ENCODE measurements at places on chromosomes 1 and 21.
A peak's percentile ranks its signal among the peaks of the same experiment; 100 is the strongest.

DNA sequence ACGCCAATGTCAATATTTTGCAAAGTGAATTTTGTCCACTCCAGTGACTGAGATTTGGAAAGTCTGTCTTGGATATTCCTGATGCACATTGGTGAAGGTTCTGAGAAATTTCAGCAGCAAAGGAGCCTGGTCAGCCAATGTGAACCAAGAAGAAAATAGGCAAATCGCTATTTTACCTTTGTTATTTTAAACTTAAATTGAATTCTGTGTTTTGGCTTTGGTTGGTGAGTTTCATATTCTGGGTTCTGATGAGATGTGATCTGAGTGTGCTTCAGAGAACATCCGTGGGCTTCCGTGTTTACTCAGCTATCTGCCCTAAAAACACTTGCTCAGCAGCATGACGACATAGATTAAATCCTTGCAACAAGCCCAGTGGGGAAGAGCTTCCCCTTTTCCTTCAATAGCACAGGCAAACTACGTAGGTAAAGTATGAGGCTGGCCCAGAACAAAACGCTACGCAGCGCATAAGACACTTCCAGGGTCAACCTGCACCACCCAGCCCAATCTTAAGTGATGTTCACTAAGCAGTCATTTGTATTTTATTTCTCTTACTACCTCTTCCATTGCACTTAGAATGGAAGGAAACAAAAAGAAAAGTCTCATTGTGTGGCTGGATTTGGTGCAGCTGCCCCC, 176.4 kb upstream of the KAZN start:
- DNase-seq = no peak

DNA sequence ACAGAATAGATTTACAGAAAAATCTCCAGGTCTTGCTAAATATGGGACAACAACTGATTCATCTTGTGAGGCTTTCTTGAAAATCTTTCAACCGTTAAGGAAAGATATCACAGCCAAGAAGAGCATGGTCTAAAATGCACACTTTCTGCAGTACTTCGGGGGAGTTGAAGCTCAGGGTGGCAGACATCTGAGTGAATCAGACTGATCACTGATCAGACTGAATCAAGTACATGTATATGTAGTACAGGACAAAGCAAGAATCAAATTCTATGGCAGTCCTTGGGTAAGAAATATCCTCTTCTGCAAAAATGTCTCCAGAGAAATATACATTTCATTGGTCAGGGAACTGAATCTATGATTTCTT, 212.4 kb upstream of the SPAG17 start:
- DNase-seq = no peak

DNA sequence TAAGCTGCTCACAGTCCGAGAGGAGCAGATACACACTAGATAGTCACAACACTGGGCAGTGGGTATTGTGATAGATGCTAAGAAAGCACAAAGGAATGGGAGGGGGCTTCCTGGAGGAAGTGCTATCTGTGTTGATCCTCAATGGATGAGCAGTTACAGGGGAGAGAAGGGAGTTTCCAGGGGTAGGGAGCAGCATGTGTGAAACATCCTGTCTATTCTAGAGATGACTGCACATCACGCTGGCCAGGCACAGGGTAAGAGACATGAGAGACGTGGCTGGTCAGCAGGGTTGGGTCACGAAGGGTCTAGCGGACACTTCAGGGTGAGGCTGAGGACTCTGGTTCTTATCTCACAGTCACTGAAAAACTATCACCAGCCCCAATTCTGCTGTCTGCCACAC, 235.2 kb downstream of the TRABD2B start:
- no peak for DNase-seq

DNA sequence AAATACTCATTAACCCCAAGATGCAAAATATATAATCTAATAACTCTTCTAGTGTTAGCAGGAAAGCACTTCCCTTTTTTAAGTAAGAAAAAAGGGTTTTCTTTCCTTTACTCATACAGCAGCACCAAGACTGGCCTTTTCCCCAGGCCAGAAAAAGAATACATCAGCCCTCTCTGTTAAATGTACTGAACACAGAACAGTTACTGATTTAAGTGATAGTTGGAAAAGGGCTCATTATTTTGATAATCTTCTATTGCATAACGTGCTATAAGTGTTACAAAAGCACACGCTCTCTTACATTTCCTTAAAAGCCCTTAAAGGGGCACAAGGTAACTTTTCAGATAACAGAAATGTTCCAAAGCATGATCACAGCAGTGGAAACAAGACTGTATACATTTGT, 142.9 kb downstream of the TIAM1 start:
- DNase-seq = no peak

- DNase-seq = peak; percentile 15
Observed at GRCh38 chr1:184482136-184482535, 95.3 kb downstream of the C1orf21 start.

DNA sequence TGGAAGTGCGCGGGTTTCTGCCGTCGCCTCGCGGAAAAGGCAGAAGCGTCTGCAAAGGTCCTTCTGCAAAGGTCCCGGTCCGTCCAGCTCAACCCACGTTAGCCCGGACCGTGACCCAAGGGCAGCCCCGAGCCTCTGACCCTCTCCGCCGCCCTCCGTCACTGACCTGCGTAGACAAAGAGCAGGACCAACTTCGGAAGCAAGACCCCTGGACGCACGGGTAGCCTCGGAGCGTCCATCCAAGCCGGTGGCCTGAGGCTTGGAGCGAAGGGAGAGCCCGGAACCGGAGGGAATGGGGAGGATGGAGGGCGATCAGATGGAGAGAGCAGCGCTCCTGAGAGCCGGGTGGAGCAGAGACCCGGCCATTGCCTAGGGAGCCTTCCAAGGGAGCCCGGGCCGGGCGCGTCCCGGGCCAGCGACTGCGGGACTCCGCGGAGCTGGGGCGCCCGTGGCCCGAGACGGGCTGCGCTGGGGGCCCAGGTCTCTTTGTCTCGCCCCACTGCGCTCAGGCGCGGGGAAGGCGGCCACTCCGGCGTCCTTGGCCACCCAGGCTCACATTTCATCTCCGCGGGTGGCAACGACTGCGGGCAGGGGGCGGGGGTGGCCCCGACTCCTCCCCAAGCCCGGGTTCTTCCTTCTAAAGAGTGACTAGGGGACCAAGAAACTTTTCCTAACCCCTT, at the start of gene CYYR1:
Gene CYYR1 (minus strand): TSS at position 585 of the 680 bp plus-strand sequence. CDS start 346 bp downstream, at position 239.
- DNase-seq = no peak

GRCh38 chr1:100267284-100267683, 1.3 kb downstream of the RTCA start:
- no peak for DNase-seq

- DNase-seq = no peak
Observed at GRCh38 chr1:227330279-227331076, 12.2 kb upstream of the CDC42BPA start.

GRCh38 chr1:206479183-206480125, 9.2 kb downstream of the IKBKE start:
- DNase-seq = peak; percentile 57

DNA sequence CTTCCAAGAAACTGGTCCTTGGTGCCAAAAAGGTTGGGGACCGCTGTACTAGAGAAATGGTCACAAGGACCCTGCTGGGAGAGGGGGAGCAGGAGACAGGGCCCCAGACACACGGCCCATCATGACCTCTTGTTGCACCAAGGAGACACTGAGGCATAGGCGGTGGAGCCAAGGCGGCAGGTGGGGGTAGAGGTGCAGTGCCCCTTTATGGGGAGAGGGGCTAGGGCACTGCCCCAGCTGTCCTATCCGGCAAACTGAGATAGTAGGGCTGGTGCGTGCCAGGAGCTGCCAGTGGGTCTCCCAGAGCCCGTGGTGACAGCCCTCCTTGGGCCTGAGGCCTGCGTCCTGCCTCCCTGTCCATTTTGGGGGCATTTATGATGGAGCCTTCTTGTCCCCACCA, 20.3 kb downstream of the TNNT2 start:
- no peak for DNase-seq

DNA sequence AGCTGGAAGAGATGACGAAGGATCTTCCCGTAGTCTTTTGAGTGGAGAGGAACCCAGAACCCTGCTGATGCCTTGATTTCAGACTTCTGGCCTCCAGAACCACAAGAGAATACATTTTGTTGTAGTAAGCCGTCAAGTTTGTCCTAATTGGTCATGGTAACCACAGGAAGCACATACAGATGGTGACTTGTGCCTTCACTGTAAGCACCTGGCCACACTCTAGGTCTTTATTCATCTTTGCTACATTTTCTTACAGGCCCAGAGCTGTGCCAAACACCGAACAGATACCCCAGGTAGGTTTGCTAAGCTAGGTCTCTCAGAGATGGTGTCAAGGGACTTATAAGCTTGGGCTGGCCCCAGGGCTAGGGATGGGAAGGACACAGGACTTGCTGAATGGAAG, 4.8 kb downstream of the DHRS3 start:
- no peak for DNase-seq

DNA sequence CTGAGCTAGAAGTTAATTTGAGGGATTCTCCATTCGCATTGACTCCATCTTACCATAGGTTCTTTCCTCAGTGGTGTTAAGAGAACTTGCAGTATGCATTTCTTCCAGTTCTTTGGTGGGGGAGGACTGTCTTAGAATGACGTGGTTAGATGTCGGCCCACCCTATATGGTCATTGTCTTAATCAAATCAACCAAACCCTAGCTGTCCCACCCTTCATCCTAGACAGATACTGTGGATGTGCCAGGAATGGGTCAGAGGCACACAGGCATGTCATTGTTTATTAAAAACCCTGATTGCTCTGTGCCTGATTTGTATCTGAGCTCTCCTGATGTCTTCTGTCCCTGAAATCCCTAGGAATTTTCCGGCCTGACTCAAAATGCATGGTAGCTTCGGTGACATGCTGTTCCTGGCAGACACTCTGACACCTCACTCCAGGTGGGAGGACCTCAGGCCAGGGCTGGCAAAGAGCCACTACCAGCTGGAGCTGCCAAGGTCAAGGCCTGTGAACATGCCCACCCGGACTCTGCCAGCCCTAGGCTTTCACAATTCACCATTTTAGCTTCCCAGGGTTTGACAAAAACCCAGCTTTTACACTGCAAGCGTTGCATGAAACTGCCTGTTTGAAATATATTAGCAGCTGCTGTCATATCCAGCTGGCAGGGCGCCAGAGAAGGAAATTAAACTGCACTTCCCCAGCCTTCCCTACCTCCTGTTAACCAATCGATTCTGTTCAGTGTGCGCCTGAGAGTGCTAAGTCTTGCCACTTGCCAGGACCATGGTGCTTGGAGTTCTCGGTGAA, 134.0 kb downstream of the FAM78B start:
- no peak for DNase-seq

DNA sequence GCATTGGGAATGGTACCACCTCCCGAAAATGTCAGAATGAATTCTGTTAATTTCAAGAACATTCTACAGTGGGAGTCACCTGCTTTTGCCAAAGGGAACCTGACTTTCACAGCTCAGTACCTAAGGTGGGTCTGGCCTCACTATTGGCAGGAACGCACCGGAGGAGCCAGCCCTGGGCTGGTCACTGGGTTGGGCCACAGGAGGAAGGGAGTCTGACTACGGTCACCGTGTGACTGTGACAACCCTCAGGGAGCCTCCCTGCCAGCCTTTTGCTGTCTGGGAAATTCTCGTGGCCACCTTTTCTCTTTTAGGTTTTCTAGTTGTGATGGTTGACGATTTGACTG, 2.2 kb downstream of the IL10RB start:
- no peak for DNase-seq

DNA sequence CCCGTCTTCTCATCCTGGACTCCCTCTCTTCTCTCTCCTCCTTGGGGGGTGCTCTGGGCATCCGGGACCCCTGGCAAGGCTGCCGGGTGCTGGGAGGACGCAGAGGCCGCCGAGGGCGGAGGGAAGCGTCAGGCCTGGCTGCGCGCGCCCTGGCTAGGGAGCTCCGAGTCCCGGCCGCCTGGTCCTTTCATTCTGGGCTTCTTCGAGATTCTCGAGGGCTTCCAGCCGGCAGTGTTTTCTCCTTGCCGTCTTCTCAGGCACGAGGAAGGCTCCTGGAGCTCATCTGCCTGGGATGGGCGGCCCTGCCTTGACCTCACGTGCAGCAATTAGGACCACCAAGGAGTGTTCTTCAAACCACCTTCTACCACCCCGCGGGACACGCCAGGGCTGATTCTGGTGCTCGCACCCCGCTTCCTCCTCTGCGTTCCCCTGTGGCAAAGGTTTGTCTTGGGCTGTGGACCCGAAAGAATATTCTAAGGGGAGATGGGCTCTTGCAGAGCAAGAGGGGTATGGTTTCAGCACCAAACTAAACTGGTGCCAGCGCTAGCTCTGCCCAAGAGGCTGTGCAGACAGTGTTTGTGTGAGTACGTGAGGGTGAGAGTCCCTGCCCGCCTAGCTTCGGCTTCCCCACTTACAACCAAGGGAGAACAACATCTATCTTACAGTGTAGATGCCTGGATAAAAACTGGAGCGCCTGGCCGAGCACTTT, 36.5 kb downstream of the PIK3CD start:
- DNase-seq = no peak

DNA sequence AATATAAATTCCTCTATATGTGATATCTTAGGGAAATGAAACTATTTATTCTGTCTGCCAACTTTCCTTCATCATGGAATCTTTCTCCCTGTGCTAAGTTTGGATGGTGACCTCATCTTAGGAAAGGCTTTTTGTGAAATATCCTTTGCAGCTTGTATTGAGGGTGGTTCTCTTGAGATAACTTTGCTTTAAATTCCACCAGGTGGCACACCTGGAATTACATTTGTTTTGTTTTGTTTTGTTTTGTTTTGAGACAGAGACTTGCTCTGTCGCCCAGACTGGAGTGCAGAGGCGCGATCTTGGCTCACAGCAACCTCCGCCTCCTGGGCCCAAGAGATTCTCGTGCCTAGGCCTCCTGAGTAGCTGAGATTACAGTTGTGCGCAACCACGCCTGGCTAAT, 7.6 kb upstream of the CD1A start:
- DNase-seq = no peak

GRCh38 chr1:5718831-5719632, 273.2 kb downstream of the NPHP4 start:
- DNase-seq = no peak

GRCh38 chr1:179823693-179824092, 53.9 kb downstream of the TOR1AIP2 start:
- DNase-seq = no peak

DNA sequence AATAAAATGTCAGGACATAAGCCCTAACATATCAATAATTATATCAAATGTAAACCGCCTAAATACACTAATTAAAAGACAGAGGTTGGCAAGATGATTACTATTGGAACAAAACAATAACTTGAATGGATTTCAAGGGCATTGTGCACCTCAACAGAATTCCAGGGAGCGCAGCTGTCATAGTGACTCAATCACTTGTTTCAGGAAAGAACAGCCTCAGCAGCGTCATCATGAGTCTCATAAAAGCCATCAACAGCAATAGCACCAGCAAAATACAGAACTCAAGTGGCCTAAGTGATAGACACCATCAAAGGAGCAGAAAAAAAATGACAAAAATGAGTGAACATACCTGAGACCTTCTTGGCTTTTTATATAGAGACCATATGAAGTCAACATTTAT, 632.7 kb upstream of the NR5A2 start:
- no peak for DNase-seq

- DNase-seq = no peak
Observed at GRCh38 chr1:24388331-24388885, 25.2 kb downstream of the STPG1 start.

DNA sequence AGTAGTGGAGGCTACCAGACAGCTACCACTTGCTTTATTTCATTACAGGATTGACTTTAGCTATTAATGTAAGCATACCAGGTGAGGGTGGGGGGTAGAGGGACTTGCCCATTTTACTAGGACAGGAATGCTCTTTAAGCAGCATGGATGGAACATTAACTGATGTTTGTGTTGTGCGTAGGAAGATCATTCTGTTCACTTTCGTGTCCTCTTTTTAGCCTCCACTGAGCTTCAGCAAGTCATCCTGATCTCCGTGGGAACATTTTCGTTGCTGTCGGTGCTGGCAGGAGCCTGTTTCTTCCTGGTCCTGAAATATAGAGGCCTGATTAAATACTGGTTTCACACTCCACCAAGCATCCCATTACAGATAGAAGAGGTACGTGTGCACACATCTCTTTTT, 29.3 kb downstream of the IFNGR2 start:
- no peak for DNase-seq
